ENCODE measurements at places on chromosomes 2 and 18.
A peak's percentile ranks its signal among the peaks of the same experiment; 100 is the strongest.

GRCh38 chr2:162085090-162085891 is 11.3 kb upstream of the DPP4 start:
- DNase-seq = peak; percentile 60

DNA sequence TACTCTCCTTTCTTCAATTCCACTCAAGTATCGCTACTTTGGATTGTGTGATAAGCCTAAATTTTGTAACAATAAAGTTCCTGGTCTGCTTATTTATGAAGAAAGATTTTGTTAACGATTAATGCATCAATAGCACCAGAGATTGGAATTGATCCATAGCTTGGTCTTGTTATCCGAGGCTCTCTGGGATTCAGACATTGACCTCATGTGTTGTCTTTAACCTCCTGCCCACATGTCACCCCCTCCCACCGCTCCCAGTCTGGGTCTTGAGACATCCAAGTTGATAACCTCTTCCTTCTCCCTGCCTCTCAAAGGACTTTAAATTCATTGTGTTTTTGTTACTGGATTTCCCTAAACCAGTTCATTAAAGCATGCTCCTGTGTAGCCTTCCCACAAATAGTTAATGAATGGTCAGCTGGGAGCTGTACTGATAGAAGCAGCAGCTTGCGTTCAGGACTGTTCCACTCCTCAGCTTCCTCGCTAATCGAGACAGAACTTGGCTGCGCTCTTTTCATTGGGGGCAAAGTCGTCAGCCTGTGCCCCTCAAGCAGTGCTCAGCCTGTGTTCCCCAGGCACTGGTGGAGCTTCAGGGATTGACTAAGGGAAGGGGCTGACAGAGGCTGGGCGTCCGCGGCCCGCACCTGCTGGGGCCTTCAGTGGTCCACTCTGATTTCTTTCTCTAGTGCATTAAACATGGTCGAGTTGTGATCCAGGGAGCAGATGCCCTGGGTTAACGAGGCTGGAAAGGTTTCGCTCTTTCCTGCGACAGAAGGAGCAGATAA is 18.9 kb downstream of the ASB1 start:
- DNase-seq = no peak

GRCh38 chr2:12062053-12062395 is 315.6 kb downstream of the LPIN1 start:
- DNase-seq = no peak

GRCh38 chr2:33246432-33246831 is 230.0 kb upstream of the RASGRP3 start:
- no peak for DNase-seq

DNA sequence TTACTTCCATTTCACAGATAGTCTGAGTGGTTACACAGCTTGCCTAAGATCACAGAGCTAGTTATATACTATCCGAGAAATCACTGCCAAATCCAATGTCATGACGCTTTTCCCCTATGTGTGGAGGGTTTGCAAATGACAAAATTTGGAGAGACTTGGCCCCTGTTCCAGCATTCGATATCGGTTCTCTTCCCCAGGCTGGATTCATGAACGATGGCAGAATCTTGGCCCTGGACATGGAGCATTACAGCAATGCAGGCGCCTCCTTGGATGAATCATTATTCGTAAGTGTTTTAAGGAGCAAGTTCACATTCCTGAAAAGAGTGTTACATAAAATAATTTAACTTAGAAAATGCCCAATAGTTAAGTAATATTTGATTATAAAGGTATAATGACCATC is 55.1 kb downstream of the AOX1 start:
- DNase-seq = no peak

DNA sequence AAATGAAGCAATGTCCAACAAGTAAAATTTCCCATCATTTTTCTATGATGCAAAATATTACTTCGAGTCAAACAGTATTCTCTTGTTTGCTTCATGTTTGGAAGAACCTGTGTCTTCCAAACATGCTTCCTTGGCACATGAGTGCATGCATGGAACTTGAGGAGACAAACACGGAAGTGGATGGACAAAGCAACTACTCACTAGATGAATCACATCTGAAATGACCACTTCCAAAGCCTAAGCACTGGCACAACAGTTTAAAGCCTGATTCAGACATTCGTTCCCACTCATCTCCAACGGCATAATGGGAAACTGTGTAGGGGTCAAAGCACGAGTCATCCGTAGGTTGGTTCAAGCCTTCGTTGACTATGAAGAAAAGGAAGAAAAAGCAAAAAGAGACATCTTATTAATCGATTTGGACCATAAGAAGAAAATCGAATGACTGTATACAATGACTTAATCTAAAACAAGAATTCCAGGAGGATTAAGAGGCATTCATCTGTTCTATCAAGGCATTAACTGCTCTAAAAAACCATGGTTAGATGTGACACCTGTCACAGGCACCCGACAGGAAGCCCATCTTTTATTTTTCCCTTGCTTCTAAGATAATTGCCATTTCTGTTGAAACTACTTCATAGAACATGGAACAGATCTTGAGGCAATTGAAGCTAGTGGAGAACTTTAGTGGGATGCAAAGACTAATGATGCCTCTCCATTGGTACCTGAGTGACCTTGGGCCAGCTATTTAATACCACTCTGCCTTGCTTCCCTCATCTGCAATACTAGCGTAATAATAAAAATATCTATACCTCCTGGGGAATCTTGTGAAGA is 56.0 kb downstream of the ATIC start:
- peak; percentile 38 for DNase-seq
